Stimulated activated CD4-positive, alpha-beta T cell treated with anti-CD3 and anti-CD28 coated beads, Interleukin-1b, Interleukin-23, amount 100 ng/mL, for 1 hour (primary cell): ENCODE measurements at places on chromosomes 16 and 17.

DNA sequence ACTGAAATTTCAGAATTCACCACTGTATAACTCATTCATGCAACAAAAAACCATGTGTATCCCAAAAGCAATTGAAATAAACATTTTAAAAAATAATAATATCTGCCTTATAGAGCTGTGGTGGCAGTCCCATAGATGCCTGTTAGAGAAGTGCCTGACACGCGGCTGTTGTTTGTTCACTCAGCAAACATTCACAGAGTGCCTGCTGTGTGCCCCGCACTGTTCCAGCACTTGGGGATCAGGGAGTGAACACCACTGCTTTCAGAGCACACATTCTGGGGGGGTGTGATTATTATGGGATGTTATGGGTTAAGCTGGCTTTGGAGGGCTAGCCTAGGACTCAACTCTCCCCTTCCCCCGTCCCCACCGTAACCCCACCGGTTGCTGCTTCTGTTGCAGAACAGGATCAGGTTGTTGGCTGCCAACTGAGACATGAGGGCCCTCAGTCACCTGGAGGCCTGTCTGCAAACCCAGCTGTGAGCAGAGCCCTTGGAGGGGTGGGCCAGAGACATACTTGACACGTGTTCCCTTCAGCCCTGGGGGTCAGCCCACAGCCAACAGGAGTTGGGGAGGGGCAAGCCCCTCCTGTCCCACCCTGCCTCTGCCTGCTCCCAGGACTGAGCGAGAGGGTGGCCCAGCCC lies 103.3 kb upstream of the CIBAR2 start:
- no peak for DNase-seq

GRCh38 chr16:53153130-53153529 lies 98.3 kb downstream of the CHD9 start:
- no peak for DNase-seq

DNA sequence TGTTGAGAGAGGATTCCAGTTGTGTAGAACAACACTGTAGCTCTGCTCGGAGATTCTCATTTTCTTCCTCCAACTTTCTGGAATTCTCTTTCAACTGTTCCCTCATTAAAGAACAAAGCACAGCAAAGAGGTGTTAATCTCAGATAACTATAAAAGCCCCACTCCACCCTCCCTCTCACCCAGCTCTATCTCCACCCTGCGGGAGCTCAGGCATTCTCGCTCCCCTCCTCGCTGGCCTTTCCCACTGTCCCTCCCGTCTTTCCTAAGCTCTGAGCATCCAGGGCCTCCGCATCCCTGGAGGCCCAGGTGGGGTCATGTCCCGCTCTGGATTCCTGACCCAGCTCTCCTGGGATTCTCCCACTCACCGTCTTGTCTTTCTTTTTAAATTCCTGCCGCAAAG lies 35.1 kb downstream of the DHX38 start:
- DNase-seq, result no peak

DNA sequence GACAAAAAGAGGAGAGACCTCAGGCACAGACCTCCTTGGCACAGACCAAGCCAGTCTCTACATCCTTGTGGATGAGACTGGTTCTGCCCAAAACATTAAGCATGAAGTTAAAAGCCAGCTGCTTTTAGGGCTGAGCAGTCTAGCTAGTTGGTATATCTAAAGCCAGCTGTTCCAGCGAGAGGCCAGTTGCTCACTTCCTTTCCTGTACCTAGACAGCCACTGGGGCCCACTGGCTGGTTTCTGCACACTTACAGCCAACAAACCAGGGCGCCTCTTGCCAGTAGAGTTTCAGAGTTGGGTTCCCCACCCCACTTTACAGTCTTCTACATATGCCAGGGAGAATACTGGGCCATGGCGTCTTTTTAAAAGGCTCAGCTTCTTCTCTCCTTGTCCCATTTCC lies 242.4 kb downstream of the ZFHX3 start:
- DNase-seq, result no peak

GRCh38 chr17:80561541-80562114 lies 17.0 kb downstream of the RPTOR start:
- no peak for DNase-seq

GRCh38 chr17:45336390-45337182 lies 19.8 kb upstream of the MAP3K14 start:
- no peak for DNase-seq

GRCh38 chr16:53912155-53912554 lies 208.2 kb downstream of the FTO start:
- no peak for DNase-seq

DNA sequence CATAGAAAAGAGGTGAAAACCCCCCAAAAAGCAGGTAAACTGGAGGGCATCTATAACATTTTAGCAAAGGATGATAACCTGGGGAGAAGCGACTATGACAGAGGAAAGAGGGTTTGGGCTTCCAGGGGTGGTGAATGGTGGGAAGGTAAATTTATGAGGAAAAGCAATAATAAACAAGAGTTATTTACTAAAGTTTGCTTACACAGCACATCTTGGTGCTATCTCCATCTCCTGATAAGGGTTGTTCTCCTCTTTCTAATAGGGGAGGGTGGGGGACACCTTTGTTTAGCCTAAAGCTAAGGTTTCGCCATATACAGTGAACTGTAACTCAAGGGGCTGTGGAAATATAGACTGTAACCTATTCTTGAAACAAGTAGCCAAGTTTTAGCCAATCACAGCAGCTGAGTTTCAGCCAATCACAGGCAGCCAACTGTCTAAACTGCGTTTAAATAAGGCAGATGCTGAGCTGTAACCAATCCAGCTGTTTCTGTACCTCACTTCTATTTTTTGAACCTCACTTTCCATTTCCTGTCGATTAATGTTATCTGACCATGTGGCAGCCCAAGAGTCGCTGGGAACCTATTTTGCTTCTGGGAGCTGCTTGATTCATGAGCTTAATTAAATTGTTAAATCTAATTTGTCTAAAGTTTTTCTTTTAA lies 191.8 kb downstream of the MAP2K6 start:
- DNase-seq, result no peak

DNA sequence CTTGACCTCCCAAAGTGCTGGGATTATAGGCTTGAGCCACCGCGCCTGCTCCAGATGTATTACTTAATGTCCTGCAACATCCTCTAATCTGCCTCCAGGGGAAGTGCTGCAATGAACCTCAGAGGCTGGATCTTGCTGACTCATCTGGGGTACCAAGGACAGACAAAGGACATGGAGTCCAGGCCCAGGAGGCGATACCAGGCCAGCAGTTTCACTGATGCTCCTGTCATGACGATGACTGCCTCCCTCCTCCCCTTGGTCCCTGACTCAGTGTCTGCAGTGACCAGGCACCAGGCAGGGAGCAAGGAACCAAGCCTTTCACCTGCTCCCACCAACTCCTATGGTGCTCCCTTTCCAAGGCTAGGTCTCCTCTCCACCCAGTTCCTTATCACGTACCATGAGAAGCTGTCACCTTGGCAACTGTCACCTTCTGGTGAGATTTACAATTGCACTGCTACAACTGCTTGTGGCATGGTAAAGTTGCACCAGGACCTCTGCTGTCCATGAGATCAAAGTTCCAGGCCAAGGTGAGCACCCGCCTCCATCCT lies 21.6 kb upstream of the PHOSPHO1 start:
- no peak for DNase-seq

- DNase-seq, result no peak
These were observed 8.0 kb upstream of the LGALS9 start for GRCh38 chr17:27622986-27623385.

DNA sequence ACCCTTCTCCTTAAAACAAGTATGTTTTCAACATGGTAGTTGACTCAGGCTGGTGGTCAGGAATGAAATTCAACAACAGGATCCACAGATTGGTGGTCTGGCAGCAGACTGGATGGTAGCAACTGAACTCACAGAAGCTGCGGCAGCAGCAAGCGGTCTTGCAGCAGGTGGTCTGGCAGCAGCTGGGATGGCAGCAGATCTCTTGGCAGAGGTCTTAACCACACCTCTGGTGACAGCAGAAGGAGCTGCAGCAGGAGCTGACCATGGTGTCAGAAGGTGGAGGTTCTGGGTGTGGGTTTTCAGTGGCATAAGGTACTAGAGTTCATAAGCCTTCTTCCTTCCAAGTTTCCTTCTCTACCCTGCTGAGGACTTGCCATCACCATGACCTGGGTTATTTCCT lies 2.2 kb upstream of the KRTAP4-1 start:
- no peak for DNase-seq

GRCh38 chr17:73280191-73280590 lies 18.5 kb upstream of the CPSF4L start:
- no peak for DNase-seq

- DNase-seq, result no peak
These were observed 492.2 kb downstream of the CDH11 start for GRCh38 chr16:64629622-64630021.

GRCh38 chr17:75854101-75854748 lies 910 bp downstream of the WBP2 start:
- DNase-seq, result no peak

GRCh38 chr17:3944485-3945388 lies 19.5 kb downstream of the ATP2A3 start:
- DNase-seq, result no peak

DNA sequence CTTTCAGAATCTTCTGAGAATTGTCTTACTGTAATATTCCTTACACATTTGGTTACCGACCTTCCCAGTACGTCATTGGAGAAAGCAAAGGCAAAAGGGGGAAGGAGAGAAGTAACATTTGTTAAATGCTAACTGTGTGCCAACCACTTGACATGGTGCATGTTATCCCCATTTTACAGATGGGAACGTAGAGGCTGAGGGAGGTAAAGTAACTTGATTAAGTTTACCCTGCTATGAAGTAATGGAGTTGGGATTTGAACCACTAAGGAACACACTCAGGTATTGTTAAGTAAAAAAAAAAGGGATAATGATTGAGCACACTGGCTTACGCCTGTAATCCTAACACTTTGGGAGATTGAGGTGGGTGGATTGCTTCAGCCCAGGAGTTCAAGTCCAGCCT lies 156.4 kb downstream of the PRKCA start:
- no peak for DNase-seq
